Airway epithelial cell (primary cell): ENCODE measurements at places on chromosomes 7 and 10. TPM values are rescaled to one million over a fixed set of nuclear protein-coding genes. Genes with fewer than 3 reads are reported as not detected.

The KBTBD2 gene
- 13.5 and 15.4 TPM in 2 replicates for total RNA-seq

The OGDHL gene
- 0.14 and 0.28 TPM in 2 replicates for total RNA-seq

The TMEM270 gene
- total RNA-seq, result not detected in 2 replicates

The FIS1 gene
- 212 and 237 TPM in 2 replicates for total RNA-seq

The EPO gene
- total RNA-seq, result not detected in 2 replicates

The ARPC1A gene
- total RNA-seq, result 239 and 254 TPM in 2 replicates

The RRP12 gene
- 30.5 and 32.5 TPM in 2 replicates for total RNA-seq

The SORCS1 gene
- total RNA-seq, result not detected in 2 replicates

The SLC13A4 gene
- total RNA-seq, result not detected in 2 replicates

The TMEM225B gene
- not detected in 2 replicates for total RNA-seq

The CFAP58 gene
- 0.05 and 0.28 TPM in 2 replicates for total RNA-seq

The SPDYE8 gene
- total RNA-seq, result not detected in 2 replicates

The OR2A5 gene
- total RNA-seq, result not detected in 2 replicates

The CALHM2 gene
- total RNA-seq, result 0.79 and 1.7 TPM in 2 replicates
